ENCODE measurements at places on chromosomes 12 and 14.

GRCh38 chr14:77140359-77141213 is 1.0 kb downstream of the ZDHHC22 start:
- DNase-seq, result no peak

DNA sequence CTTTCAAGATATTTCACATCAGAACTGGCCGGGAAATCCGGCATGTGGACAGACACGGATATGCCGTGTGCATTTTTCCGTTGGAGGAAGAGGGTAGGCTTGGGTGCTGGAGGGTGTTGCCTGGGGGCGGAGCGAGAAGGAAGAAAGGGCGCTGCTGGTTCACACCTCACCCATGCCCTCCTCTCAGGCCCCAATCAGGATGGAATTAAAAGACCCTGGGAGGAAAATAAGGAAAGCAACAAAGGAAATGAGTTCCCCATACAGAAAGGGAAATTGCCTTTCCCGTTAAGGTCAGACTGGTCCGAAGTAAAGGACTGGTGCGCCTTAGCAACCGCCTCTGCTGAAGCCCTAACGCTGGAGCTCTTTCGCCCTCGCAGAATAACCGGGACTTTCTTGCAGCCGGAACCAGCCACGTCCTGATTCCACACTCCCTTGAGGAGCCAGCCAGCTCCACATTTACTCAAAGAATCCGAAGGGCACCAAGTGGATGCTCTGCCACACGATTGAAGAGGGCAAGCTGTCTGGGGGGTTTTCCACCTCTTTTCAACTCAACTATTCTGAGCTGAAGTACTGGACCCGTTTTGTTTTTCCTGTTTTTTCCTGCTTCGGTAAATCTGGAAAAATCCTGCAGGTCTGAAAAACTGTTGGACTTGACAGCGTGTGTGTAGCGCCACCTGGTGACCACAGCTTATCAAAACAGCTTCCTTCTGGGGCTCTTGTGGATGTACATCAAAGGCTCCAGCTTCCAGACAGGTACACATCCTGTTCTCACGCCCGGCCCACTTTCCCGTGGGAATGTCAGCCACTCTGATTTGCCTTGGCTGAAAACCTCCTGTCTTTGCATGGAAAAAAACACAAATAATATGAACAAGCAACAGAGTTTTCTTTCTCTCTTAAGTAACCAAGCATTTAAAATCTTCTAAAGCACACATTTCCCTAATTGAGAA is 37.6 kb upstream of the BCL2L14 start:
- DNase-seq, result no peak

GRCh38 chr12:5364036-5364770 is 67.7 kb upstream of the NTF3 start:
- no peak for DNase-seq

DNA sequence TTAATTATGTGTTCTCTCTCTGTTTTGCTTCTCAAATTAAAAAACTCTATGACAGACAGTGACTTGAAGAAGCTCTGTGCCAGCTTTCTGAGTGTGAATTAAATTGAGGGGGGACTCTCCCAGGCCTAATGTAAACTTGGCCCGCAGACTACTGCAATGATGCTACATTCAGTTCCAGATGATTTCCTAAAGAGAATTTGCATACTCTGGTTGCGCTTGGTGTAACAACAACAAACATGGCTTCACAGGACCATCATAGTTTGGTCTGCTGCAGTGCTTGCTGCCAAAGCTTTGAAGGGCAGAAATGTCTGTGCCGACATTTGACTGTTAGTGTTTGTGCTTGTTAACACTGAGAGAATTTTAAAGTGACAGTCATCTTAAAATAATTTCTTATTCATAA is 25.0 kb downstream of the CFAP54 start:
- no peak for DNase-seq

DNA sequence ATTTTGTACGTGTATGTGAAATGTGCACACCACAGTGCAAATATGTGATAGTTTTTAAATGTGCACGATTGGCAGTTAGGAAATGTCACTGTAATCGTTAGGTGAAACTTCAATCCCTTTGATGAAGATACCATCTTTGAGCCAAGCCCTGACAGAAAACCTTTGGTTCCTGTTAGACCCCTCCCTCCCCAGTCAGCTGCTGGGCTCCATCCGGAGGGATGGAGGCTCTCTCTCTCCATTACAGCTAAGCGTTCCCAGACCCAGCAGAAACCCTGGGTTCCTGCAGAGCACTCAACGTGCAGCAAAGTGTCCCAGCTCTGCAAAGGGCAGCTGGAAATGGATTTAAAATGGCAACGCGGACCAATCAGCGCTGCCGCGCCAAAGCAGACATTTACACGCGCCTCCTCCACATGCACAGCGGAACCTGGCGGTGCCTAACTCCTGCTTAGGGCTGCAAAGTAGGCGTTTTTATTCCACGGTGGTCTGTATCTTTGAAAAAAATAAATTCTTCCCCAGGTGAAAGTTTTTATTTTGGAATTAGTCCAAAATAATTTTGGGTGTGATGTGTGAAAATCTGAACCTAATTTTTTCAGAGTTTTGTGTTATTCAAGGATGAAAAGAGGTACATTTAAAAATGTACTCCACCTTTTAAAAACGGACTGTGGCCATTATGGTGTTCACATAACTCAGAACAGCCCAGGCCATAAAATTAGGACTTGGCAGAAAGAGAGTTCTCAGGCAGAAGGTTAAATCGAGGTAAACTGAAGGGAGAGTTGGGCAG is 1.4 kb upstream of the HMGA2 start:
- DNase-seq, result no peak

GRCh38 chr12:99966429-99966828 is 18.3 kb downstream of the ANKS1B start:
- DNase-seq, result no peak
